Cortex of kidney (tissue), 1 donor: ENCODE measurements at places on chromosomes 13 and 19.

- no peak for DNase-seq
Observed at GRCh38 chr19:40403262-40403984, 9.8 kb downstream of the PRX start.

DNA sequence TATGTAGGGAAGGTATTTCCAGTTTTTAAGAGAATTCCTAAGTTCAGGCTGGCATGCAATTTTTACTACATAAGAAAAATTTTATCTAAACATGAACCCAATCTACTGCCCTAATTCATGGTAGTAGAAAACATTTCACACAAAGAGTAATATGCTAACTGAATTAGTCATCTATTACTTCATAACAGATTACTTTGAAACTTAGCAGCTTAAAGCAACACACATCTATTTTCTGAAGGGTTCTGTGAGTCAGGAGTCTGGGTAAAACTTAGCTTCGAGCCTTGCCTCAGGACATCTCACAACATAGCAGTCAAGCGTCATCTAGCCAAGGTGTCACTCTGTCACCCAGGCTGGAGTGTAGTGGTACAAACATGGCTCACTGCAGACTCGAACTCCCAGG is 537.5 kb downstream of the DCT start:
- DNase-seq: no peak

DNA sequence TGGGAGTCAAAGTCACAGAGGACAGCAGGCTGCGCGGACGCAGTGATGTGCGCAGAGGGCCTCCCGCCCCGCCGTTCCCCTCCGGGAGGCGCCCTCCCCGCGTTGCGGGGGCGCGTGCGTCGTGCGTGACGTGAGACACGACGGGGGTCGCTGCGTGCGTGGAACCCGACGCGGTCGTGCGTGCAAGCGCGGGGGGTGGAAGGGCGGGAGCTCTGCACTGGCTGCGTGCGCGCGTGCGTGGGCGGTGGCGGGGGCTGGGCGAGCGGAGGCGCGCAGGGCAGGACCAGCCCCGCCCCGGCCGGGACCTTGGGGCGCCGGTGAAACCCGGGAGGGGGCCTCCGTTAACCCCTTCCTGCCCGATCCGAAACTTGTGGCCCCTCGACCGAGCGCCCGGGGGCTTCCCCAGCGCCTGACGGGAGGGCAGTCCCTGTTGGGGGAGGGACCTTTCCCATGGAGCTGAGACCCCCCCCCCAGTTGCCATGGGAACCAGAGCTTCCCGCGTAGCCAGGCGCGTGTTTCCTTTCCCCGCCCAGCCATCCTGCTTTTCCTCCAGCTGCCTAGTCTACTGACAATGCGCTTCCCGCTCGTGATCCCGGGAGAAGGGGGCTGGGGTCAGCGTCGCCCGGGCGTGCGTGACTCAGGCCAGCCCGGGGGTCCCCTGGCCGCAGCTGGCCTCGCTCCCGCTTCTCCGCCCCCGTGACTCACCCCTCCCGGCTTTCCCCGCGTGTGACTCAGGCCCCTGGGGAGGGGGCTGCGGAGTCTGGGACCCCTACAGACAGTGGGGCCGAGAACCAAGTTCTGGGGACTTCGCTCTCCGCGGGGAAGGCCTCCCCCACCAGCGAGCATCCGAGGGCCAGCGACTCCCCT is 7.3 kb upstream of the HOOK2 start:
- DNase-seq: no peak

DNA sequence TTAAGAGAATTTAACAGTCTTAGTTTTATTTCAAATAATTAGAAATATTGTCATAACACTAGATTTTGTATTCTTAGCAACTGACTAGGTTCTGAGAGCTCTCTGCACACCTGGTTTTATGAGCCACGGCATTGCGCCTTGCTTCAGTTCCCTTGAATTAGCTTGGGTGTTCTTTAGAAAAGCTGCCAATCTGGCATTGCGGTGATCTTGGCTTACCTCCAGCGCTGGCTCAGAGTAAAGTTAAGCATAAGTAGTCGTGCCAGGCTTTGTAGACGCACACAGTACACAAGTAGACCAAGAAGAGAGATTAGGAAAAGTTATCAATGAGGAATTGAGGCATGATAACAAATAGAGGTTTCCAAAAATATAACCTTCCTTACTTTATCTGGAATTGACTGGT is 45.7 kb downstream of the TPP2 start:
- DNase-seq: no peak

- no peak for DNase-seq
Observed at GRCh38 chr13:80618781-80619180, 277.9 kb upstream of the SPRY2 start.

GRCh38 chr13:91133941-91134802 is 213.3 kb upstream of the MIR17HG start:
- DNase-seq: no peak

DNA sequence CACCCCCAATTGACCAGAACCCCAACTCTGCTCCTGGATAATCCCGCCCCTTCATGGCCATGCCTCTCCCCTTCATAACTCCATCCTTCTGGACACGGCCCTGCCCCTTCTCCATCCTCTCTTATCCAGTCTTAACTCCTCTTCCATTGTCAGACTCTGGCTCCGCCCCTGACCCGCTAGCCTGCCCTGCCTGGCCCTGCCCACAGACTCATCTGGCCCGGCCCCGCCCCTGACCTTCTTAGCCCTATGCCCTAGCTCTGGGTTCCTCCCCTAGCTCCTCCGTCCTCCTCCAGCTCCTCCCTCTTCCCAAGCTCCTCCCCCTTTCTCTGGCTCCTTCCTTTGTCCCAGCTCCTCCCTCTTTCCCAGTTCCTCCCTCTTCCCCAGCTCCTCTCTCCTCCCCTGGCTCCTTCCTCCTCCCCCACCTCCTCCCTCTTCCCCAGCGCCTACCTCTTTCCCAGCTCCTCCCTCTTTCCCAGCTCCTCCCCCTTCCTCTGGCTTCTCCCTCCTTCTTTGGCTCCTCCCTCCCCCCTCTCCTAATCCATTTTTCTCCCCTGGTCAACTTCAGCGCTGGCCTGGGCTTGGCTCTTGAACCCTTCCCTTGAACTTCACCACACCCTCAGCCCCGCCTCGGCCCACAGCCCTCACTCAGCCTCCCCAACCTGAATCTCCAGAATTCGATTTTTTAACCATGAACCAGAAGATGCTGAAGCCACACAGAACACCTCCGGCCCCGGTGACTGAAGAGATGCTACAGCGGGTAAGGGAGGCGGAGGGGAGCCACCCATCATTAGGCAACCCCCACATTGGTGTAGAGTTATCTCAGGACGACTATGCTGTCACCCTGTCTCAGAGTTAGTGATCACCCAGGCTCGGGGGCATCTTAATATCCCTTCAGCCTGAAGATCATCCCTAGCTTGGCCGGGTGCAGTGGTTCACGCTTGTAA is 9.2 kb upstream of the ZNF358 start:
- DNase-seq: no peak

DNA sequence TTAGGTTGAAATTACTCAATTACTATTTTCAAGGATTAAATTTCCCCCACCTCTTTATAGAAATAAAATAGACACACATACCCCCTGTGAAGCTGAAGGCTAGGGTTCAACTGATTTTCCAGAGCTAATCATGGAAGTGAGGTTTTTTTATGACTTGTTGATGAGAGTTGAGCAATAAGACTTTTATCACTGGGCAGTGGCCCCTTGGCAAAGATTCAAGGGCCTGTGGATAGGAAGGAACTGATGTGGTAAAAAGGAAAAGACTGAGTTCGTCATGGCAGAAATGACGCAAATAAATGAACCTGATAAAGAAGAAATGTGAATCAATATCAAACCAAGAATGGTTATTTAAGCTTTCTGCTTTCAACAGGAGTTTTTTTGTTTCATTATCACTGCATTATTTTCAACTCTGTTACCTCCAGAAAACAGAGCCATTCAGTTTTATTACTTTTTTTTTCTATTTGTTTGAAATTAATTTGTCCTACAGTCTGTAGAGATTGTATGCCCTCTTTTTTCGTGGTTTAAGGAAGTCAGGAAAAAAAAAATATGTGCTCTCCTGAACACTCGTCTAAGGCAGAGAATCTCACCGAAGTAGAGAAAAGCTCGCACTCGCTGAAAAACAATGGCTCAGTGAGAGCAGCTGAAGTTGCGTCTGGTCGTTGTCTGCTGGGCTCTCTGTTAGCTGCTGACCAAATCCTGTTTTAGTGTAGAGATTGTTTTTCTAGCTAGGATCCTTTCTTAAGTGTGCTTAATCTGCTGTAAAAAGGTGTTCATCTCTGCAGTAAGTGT is 38.9 kb downstream of the STOML3 start:
- DNase-seq: no peak

- DNase-seq: no peak
Observed at GRCh38 chr13:106534639-106535551, 567 bp downstream of the EFNB2 start.

DNA sequence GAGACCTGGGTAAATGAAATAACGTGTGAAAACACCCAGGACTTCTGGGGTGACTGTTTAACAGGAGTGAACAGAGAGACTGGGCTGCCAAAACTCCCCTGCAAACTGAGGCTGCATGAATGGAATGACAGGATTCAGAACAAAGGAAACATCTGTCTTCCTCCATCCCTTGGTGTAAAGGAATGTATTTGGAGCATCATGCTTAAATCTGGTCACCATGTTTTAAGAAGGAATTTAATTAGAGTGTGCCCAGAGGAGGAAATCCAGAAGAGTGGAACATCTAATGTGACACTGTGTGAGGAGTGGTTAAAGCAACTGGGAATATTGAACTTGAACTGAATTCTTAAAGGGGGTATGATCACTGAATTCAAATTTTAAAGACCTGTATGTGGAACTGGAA is 437.2 kb downstream of the LIG4 start:
- no peak for DNase-seq

DNA sequence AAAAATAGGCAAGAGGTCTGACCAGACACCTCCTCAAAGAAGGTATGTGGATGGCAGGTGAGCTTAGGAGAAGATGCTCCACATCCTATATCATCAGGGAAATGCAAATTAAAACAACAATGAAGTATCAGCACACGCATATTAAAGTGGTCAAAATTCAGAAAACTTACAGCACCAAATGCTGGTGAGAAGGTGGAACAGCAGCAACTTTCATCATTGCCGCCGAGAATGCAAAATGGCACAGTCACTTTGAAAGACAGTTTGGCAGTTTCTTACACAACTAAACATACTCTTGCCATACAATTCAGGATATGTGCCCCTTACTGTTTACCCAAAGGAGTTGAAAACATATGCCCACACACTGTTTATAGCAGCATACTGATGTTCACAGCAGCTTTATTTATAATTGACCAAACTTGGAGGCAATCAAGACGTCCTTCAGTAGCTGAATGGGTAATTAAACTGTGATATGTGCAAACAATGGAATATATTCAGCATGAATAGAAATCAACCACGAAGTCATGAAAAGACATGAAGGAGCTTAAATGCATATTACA is 22.5 kb downstream of the OR10H4 start:
- DNase-seq: no peak

DNA sequence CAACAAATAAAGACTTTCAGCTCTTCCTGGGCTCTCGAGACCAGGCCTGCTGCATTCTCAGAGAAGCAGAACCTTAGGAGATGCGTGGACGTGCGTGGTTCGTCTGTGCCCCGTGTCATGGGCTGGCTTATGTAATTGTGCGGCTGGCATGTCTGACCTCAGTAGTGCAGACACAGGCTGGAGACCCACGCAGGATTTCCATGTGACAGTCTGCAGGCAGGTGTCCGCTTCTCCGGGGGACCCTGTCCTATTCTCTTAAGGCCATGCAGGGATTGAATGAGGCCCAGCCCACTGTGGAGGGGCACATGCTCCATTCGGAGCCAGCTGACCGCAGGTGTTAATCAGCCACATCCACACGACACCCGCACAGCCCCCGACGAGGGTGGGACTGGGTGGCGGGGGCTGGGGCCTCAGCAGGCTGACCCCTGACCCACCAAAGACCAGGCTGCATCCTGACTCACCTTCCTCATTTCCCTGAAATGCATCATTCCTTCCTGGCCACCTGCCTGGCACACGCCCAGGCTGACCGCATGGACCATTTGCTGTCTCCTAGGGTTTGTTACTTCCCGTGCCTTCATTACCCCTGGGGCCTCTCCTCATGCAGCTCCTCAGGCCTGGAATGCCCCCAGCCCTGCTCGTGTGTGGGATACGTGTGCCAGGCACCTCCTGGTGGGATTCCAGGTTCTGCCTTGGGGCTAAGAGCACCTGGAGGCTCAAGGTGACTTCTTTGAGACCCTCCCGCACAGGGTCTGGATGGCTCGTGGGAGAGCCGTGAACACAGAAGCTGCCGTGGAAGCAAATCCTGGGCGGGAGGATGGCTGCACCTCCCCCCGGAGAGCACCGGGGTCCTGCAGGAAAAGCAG is 10.7 kb upstream of the MCF2L start:
- no peak for DNase-seq

- DNase-seq: no peak
Observed at GRCh38 chr19:5232798-5233505, 107.7 kb downstream of the PTPRS start.

GRCh38 chr19:16788479-16788878 is 40.7 kb upstream of the SIN3B start:
- no peak for DNase-seq

DNA sequence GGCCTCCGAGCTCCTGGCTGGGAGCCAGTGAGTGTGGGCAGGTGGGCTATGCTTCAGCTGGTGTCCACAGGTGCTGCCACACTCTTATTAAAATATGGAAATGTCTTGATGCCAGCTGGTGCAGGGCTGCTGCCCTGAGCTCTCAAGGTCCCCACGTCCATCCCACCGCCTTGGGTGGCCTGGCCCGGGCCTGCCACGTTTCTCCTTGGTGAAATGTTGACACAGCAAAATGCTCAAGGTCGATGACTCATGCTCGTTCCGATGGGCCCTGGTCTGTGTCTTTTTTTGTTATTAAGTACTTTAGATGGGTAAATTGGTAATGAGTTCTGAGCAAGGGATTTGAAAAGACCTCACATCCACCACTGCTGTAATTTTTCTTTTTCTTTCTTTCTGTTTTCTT is 524.7 kb downstream of the MYO16 start:
- DNase-seq: no peak

- DNase-seq: no peak
Observed at GRCh38 chr13:22883262-22883840, 297.4 kb upstream of the SGCG start.

DNA sequence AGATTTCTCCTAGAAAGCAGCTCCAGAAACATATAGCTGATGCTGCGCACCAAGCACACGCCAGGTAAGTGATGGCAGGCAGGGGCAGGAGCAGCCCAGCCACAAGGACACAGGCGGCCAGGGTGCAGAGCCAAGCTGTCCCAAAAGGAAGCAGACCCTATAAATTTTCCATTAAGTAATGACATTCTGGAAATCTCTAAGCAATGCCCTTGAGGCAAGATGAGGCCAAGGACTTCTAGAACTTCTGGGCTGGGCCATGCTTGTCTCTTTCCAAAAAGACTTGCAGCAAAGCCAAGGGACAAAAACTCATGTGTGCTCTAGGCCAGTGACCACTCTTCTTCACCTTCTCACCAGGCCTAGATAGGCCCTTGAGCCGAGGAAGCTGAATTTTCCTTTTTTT is 42.2 kb upstream of the EPHX3 start:
- DNase-seq: no peak

DNA sequence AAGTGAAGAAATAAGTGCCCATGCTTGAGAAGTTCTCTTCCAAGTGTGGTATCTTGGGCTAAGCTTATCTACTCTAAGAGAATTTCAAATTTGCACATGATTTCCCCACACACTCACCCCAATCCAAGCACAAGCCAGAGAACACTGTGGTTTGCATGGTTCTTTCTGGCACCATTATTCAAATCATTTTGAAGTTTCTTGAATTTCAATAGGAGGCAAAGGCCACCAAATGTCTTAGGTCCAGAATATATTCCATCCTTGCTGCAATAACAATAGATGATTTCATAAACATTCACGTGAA is 359.7 kb downstream of the IRS2 start:
- no peak for DNase-seq
